Motor neuron (in vitro differentiated cells): ENCODE measurements at places on chromosomes 7 and 10. TPM values are rescaled to one million over a fixed set of nuclear protein-coding genes. Genes with fewer than 3 reads are reported as not detected.

Gene OR6V1
- not detected in 2 replicates for total RNA-seq

Gene LRRC27
- total RNA-seq, result 15.8 and 16.6 TPM in 2 replicates

DNA sequence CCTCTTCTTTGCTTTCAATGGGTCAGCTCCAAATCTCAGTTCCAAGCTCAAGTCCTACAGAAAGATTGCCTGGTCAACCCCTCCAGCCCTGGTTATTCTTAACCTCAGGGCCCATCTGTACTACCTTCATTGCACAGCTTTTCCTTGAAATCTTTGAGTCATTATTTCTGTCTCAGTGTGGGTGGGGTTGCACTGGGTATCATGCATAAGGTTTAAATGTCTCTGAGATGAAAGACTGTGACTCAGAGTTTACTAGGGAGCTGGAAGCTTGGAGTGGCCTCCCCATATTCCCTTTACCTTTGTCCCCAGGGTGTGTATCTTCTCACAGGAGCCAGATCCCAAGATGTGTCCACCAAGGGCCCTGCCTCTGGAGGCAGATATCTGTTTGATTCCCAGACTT is 3.3 kb upstream of the OR6V1 start:
- ATAC-seq, result no peak

DNA sequence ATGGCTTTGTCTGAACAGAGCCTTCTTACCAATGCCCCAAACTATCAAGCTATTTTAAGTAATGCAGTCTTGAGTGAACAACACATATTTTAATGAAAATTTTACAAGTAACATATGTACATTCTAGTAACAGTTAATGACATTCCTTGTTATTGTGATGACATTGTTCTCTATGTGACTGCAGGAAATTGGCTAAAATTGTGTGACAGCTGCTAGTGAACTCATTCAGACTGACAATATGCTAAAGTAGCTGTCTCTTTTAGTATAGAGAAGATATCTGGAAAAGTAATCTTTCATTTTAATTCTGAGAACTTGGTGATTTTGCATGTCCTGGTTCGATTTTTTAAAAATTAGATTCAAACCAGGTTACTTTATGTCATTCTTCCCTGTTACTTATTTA is 259.8 kb upstream of the MAGI2 start:
- no peak for ATAC-seq

DNA sequence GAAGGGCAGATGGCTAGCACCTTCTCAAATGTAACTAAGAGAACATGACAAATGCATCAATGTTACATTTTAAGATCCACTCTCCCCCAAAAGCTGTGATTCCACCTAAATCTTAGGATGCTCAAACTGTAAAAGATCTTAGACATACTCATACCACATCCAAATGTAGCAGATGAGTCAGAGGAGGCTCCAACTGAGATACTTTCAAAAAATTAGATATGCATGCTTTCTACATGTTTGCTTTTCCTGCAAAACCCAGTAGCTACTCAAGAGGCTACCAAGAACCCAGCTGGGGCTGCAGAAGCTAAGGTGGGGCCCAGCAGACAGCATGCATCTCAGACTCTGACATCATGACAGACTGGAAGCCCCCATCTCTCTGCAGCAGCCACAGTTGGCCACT is 31.4 kb upstream of the FRMD4A start:
- no peak for ATAC-seq

DNA sequence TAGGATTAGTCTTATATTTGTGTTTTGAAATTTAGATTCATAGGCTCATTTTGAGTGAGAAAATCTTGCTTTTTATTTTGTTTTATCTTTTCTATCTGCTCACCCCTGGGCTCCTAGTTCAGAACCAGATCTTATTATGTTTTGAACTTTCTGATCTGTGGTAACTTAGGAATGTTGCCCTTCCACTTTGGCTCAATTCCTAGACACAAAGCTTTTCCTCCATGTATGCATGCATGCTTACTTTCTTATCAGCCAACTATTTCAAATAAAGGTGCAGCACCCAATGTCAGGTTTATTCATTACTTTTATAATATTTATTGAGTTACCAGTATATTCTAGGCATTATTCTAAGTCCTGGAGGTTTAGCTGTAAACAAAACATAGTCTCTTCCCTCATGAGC is 374.8 kb upstream of the KIAA1217 start:
- ATAC-seq, result no peak

Gene AGR2
- total RNA-seq, result 0.73 and 1.2 TPM in 2 replicates

DNA sequence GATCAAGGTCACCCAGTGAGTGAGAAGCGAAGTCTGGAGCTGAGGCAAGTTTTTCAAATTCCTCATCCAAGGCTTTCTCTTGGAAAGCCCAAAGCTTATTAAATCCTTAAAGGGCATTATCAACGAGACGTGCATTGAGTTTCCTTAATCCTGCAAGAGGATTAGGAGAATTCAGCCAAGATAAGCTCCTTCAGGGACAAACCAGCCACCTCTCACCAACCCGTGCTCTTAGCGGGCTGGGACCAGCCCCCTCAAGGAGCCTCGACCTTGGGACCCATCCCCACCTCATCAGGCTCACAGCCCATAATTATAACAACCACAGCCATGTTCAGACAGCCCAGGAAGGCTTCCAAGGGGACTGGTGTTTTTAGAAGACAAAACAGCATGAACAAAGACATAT is 12.0 kb upstream of the SLC29A4 start:
- no peak for ATAC-seq

DNA sequence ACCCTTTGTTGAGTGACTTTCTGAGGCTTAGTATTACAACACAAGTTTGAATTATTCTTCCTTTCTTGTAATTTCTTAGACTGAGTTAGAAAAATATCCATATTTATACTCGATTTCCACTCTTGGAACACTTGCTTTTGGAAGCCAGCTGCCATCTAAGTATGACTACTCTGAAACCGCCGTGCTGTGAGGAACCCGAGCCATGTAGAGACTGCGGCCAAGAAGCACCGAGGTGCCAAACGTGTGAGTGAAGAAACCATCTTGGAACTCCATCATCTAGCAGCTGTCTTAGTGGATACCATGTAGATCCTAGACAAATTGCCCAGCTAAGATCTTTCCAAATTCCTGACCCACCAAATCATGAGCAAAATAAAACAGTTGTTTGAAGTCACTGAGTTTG is 49.7 kb upstream of the PRKAR2B start:
- no peak for ATAC-seq

DNA sequence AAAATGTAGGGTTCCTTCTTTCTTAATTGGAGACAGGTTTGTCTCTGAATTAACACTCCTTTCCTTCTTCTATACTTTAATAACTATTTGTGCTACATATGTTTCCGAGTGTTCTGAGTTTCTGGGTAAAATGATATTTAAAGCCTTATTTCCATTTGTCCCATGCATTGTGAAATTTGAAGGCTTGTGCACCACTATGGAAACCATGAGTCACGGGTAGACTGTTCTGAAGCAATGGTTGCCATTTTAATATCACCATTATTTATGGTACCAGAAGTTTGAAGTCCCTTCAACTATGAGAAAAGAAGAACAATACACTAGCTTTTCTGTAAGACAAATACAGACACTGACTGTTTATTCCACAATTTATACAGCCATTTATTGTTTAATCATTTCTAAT is 44.7 kb upstream of the ZEB1 start:
- ATAC-seq, result no peak

DNA sequence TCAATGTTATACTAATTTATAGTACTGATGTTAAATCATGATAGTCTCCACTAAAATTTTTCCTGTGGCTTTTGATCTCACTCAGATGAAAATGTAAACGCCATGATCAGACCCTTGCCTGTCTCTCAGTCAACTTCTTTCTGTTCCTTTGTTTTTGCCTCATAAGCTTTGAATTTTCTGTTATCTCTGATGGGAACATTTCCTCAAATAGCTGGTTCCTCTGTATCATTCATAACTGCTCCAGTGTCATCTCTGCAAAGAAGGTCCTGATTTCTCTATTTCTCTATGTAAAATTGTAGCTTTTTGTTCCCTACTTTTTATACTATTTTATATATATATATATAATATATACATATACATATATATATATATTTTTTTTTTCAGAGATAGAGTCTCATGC is 67.5 kb downstream of the GPR141 start:
- ATAC-seq, result no peak

Gene BHLHA15
- 1.1 and 1.3 TPM in 2 replicates for total RNA-seq

GRCh38 chr10:117477211-117477947 is 65.2 kb upstream of the EMX2 start:
- no peak for ATAC-seq

DNA sequence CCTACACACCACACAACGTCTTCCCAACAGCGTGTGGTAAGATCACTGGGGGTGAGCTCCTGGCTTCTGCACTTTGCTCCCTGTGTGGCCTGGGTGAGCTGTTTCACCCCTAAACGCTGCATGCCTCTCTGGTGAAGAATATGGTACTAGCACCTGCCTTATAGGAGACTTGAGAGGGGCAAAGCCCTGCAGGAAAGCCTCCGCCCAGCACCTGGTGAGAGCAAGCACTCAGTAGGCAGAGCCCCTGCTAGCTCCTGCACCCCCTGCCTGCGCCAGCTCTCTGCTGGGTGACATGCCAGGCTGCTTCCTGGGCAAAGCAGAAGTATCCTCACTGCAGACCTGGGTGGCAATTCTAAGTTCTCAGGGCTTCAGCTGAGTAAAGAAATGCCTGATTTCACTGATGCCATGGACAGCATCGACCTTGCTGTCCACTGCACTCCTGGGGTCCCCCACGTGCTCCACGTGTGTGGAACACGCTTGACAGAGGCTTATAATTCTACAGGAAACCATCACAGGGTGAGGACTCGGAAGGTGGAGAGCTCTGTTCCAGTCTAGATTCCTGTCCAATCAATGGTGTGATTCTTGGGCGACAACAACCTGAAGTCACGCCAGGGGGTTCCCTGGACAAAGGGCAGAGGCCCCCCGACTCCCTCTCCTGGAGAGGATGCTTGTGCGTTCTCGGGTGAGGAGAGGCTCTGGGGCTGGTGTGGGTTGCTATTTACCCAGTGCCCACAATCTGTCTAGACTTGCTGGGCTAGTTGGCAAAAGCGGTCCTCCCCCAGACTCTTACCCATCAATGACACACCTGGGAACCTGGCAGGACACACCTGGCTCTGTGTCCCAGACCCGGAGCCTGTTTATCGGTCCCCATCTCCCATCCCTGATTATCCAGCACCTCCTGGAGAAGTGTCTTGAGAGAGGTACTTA is 5.0 kb upstream of the CALML5 start:
- ATAC-seq, result no peak

- peak; percentile 69 for ATAC-seq
Observed at GRCh38 chr7:70092314-70093204, 494.3 kb downstream of the AUTS2 start.

Gene DMBT1
- total RNA-seq, result 0.76 and 0.81 TPM in 2 replicates

Gene GUSB
- 13.1 and 18.8 TPM in 2 replicates for total RNA-seq

- ATAC-seq, result no peak
Observed at GRCh38 chr10:70280099-70280498, 3.7 kb downstream of the NPFFR1 start.

- ATAC-seq, result no peak
Observed at GRCh38 chr7:28054531-28055160, 125.9 kb downstream of the JAZF1 start.

Gene ZNF398
- 10.4 and 11.1 TPM in 2 replicates for total RNA-seq

GRCh38 chr10:48655411-48656240 is 29.0 kb upstream of the WDFY4 start:
- no peak for ATAC-seq

DNA sequence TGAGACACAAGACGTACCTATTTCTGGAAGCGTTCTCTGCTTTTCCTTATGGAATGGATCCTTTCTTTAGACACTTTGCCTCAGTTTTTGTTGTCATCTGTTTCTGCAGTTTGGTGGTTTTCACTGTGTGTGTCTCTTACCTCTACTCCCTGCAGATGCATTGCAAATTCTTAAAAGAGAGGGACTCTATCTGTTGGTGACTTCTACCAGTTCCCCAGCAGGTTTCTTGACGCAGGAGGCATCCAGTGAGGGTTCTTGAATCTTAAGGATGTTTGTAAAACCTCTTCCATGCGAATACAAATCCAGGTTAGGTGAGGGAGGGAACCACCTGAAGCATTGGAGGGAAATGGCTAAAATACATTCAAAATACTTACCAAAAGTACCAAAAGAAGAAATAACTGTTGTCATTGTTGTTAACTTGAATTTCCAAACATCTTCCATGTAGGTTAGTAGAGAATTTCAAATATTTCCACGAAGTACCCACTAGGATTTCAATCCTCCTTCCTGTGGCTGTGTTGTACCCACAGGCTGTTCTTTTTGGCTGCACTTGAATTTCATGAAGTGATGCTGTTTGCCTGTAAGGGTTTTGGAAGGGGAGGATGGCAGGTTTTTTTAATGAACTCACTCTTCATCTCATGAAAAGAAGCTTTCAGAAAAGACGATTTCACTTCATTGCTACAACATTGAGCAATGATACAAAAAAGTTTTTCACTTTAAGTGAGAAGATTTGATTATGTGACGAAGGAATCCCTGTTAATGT is 32.2 kb downstream of the PLXDC2 start:
- no peak for ATAC-seq

DNA sequence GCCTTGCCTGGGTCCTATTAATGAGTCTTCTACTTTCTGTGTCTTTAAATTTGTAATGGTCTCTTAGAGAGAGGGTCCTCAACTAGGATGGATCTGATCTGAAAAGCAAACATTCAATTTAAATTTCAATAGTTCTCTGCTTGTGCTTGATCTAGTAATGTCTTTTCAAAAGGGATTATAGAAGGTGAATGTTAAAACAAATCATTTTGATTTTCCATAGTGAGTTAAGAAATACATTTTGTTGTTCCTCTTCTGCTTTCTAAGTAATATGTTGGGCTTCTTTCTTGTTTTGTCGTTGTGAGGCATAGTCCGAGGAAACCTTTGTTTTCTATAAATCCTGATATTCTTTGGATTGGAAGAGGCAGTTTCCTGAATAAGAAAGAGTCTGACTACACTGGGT is 18.8 kb downstream of the NRF1 start:
- no peak for ATAC-seq

GRCh38 chr7:116087984-116088383 is 57.4 kb upstream of the TFEC start:
- no peak for ATAC-seq

DNA sequence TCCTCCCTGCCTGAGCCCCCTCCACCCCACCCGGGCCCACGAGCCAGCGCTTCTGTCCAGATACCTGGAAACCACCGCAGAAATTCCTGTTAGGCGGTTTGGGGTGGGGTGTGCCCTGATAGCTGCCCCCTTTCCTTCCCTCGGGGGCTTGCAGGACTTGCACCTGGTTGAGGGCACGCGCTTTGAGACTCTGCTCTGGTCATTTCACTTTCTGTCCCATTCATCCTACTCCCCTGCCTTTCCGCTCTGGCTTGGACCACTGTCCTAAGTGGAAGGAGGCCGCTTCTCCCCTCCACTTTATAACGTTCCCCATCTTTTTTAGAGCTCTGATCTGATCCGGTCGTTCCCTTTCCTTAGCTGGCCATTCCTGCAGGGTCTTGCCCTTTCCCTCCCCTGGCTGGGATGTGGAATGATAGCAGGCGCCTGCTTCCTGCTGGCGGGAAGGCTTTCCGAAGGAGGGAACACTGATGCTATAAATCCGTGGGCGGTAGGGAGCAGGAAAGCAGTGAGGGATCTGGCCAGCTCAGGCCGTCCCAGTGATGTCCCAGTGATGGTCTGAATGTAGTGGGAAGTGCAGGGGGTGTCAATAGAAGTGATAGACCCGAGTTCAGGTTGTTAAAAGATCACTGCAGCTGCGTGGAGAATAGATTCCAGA is 852 bp upstream of the PRKAR1B start:
- no peak for ATAC-seq

Gene ZKSCAN1
- 45.0 and 51.7 TPM in 2 replicates for total RNA-seq

- no peak for ATAC-seq
Observed at GRCh38 chr7:116780966-116781365, 81.4 kb upstream of the CAPZA2 start.

- no peak for ATAC-seq
Observed at GRCh38 chr10:86295791-86296190, 70.8 kb downstream of the GRID1 start.
